Skin of body (tissue), 3 donors: ENCODE measurements at places on chromosomes 4 and X. TPM values are rescaled to one million over a fixed set of nuclear protein-coding genes. Genes with fewer than 3 reads are reported as not detected.

DNA sequence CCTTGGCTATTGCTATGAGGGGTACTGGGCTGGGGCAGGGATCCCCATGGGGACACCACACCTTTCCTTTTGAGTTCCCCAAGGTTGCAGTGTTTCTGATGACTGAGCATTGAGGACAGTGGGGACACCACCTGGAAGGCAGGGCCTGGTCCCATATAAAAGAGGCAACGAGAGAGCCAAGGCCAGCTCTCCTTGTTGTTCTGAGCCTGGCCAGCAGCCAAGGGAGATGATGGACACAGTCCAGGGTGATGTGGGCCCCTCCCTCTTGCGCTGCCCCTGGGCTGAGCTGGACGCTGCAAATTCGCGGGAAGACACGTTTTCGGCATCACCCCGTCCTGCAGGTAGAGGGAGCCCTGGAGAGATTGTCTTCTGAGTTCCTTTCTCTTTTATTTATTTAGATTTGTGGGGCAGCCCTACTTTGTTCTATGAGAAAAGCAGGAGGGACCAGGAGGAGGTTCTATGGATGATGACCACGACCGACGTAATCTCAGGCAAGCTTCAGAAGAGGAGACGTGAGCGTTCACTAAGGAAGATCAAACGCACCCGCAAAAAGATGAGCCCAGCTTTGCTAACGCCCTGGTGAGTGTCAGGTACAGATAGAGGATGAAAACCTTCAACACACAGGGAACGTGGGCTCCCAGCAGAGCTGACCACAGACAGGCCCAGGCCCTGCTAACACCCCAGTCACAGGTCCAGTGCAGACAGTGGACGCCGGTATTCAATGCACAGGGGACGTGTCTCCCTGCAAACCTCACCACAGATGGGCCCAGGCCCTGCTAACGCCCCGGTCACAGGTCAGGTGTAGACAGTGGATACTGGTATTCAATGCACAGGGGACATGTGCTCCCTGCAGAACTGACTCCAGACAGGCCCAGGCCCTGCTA is 97.4 kb downstream of the SHOX start:
- no peak for DNase-seq

DNA sequence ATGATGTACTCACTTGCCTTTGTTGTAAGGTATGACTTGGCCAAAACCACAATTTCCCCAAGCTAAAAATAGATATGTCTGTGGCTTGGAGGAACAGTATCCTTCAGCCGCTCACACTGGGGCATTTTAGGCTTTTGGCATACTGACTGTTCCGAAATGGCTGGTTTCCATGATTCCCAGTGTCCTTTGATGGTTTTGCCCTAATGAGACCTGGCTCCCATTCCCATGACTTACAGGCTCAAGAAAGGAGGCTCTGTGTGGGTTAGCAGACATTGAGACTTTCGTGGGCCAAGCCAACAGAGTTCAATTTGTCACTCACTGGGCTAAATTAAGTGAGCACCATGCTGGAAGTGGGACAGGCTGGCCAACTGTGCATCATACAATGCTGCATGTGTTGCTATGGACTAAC is 150.6 kb downstream of the CEP135 start:
- no peak for DNase-seq

DNA sequence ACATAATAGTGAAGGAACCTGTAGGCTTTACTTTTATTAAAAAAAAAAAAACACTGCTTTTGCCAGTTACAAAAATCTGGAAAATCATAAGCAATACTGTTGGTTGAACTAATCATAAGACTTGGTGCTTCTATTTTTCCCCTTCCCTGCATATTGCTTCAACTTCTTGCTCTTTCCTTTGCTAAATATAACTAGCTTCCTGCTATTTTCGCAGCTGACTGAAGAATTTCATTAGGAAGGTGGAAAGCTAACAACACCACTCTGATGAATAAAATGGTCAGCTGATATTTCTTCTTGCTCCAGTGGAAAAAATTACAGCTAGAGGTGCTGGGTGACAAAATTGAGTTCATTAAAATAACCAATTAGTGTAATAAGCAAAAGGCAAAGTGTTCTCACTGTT is 39.3 kb downstream of the MEPE start:
- DNase-seq = peak; percentile 16

GRCh38 chr4:87103086-87103485 is 117.3 kb downstream of the KLHL8 start:
- no peak for DNase-seq

- DNase-seq = no peak
Observed at GRCh38 chrX:150731795-150732194, 38.6 kb downstream of the MTMR1 start.

DNA sequence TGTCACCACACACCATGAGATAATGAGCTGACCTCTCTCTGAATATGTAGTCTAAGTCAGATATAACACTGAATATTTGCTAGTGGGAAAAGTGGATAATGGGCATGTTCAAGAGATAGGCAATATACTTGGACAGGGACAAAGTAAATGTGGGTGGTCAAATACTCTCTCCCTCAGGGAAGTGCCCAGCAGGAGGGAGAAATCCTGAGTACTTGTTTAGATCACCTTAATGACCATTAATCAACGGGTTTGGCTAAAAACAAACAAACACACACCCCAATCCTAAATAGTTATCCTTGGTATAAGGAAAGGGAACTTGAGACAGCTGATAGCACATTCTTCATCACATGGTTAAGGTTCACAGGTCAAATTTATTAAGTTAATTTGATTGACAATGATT is 933.5 kb downstream of the C4orf33 start:
- DNase-seq = no peak

DNA sequence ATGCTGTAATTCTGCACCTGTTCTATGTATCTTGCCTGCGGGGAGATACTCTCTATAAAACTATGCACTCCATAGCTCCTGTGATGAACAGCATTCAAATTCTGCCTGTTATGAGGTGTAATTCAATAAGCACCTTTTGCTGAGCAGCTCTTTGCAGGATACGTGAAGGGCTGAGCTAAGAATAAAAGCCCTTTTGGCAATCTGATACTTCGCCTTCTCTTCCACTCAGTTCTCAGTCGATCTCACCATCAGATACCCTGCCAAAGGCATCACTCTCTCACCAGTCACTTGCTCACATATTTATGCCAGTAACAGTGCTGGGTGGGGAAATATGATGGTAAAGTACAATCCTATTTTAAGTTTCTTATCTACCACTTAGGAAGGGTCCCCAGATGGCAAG is 67.2 kb downstream of the RPS3A start:
- no peak for DNase-seq

DNA sequence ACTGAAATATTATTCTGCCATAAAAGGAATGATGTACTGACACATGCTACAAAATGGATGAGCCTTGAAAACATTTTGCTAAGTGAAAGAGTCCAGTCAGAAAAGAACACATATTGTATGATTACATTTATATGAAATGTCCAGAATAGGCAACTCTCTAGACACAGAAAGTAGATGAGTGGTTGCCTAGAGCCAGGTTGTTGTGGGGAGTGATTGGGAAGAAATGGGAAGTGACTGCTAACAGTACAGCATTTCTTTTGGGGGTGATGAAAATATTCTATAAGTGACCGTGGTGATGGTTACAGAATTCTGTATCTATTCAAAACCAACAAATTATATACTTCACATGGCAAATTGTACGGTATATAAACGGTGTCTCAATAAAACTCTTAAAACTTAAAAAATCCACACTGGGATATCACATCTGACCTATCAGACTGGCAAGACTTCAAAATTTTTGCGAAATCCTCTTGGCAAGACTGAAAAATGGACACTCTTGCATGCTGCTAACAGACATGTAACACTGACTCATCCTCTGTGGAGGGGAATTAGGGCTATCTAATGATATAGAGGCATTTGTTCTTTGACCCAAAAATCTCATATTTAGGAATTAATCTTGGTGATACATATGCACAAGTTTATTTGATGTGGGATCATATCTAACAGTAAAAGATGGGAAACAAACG is 71.8 kb downstream of the FAM13A start:
- no peak for DNase-seq

GRCh38 chr4:30268370-30268769 is 451.8 kb upstream of the PCDH7 start:
- DNase-seq = no peak

GRCh38 chrX:87663421-87663820 is 145.8 kb downstream of the KLHL4 start:
- no peak for DNase-seq

GRCh38 chrX:13338996-13339515 is 19.2 kb upstream of the ATXN3L start:
- no peak for DNase-seq

GRCh38 chrX:53253293-53254020 is 27.9 kb downstream of the IQSEC2 start:
- no peak for DNase-seq

- no peak for DNase-seq
Observed at GRCh38 chrX:137172317-137172948, 138.6 kb upstream of the GPR101 start.

DNA sequence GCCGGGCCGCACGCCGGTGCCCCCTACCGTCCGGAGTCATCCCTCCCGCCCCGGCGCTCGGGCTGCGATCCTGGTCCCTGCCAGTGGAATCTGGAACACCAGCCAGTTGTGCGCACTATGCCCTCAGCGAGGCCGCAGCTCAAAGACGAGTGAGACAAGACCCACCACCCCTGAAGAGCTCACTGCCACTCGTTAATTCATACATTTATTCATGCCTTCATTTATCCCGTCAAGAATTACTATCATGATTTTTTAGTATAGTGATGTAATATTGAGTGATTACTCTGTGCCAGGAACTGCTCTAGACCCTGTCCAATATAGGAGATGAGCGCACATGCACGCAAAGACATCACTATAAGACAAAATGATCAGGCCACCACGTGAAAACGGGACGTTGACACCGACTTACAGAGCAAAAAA is 247 bp upstream of the PPA2 start:
- peak; percentile 74 for DNase-seq

GRCh38 chrX:13119386-13119785 is 75.0 kb upstream of the FAM9C start:
- no peak for DNase-seq

DNA sequence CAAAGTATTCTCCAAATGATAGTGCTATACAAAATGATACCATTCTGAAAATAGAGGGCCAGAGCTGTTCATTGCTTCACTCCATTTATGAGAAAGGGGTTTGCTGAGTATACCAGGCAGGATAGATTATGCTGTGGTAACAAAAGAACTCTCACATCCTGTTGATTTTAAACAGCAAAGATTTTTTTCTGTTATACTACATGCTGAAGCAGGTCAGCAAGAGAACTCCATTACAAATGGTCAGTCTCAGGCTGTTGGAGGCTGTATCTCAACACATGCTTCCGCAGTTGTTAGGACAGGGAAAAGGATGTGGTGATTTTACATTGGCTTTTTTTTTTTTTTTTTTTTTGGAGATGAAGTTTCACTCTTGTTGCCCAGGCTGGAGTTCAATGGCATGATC is 13.7 kb upstream of the KLHL5 start:
- DNase-seq = no peak

- no peak for DNase-seq
Observed at GRCh38 chrX:124736553-124737270, 390.3 kb downstream of the SH2D1A start.

GRCh38 chrX:40866893-40867292 is 131.6 kb upstream of the MED14 start:
- DNase-seq = no peak

DNA sequence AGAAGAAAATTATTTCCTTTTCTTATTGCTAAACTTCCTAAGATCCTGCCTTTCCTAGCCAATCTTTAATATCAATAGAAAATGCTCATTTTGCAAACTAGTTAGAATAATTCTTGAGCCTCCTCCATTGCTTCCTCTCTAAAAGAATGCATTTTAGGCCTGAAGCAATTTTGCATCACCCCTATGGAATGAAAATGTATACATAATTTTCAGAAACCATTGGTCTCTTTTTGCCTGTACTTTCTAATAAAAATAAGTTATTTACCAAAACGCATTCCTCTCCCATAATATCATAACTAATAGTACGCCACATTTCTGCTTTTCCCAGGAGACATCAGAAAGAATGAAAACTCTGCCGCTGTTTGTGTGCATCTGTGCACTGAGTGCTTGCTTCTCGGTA is 1.7 kb downstream of the MUC7 start:
- peak; percentile 2 for DNase-seq

GRCh38 chrX:87728459-87728858 is 210.9 kb downstream of the KLHL4 start:
- DNase-seq = no peak

- no peak for DNase-seq
Observed at GRCh38 chr4:56324011-56324610, 63.2 kb downstream of the AASDH start.

DNA sequence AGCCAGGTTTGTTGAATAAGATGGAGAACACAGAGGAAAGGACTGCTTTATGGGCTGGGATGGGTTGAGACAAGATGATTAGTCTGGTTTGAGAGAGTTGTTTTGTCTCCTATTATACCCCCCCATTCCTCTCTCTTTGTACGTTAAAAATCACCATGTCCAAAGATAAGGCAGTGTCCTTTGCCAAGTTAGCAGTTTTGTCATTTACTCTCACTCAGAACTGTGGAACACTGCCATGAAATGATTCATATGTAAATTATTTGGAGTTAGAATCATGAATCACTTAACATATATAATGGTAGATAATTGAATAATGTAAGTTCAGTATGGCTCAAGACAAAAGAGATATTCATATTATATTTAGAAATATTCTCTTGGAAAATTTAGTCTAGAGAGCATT is 151.3 kb downstream of the DCLK2 start:
- DNase-seq = no peak

DNA sequence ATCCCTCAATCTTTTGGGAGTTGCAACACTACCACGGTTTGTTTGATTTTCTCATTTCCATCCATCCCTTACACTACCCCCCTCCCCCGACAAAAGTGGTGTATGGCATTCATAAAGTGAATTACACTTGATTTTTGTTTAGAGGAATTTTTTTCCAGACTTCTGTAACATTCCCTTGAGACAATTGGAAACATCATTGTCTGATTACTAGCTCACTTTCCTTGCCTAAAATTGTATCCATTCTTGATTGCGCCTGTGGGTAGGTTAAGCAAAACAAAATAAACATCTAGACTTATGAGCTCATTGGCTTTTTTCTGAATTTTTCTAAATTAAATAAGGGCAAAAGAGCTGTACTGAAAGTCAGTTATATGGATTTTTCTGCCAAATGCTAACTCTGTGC is 3.5 kb downstream of the GPC3 start:
- peak; percentile 81 for DNase-seq

GRCh38 chr4:94345266-94345665 is 2.6 kb upstream of the HPGDS start:
- no peak for DNase-seq

DNA sequence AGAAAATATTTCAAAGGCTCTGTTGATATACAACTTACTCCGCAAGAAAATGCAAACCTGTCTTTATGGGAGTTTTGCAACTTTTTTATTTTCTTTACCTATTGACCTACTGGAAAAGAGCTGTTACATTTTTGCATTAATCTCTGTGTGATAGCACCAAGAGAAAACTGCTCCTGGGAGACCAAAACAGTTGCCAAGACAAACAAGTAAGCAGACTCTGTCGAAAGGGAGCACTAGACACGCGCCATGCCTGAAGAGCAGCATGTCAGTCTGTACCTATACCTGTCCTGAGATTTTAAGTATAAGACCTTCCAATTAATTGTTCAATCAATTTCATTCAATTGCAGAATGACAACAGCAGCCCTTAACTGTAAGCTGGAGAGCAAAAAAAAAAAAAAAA is 56.0 kb upstream of the TECRL start:
- DNase-seq = no peak

ANOS1 gene
- 15.9 TPM for total RNA-seq

CYSLTR1 gene
- 6.6 TPM for total RNA-seq

DOK7 gene
- total RNA-seq = 0.99 TPM

PABPC1L2B gene
- total RNA-seq = not detected

CTAG1A gene
- not detected for total RNA-seq

CT45A10 gene
- not detected for total RNA-seq

UGT2B7 gene
- not detected for total RNA-seq

KLF8 gene
- 10.4 TPM for total RNA-seq

MGST2 gene
- 27.8 TPM for total RNA-seq
